Neural progenitor cell (in vitro differentiated cells): ENCODE measurements at places on chromosomes 5 and 9. TPM values are rescaled to one million over a fixed set of nuclear protein-coding genes. Genes with fewer than 3 reads are reported as not detected.

Gene NSD1
- total RNA-seq: 61.3 and 114 TPM in 2 replicates

DNA sequence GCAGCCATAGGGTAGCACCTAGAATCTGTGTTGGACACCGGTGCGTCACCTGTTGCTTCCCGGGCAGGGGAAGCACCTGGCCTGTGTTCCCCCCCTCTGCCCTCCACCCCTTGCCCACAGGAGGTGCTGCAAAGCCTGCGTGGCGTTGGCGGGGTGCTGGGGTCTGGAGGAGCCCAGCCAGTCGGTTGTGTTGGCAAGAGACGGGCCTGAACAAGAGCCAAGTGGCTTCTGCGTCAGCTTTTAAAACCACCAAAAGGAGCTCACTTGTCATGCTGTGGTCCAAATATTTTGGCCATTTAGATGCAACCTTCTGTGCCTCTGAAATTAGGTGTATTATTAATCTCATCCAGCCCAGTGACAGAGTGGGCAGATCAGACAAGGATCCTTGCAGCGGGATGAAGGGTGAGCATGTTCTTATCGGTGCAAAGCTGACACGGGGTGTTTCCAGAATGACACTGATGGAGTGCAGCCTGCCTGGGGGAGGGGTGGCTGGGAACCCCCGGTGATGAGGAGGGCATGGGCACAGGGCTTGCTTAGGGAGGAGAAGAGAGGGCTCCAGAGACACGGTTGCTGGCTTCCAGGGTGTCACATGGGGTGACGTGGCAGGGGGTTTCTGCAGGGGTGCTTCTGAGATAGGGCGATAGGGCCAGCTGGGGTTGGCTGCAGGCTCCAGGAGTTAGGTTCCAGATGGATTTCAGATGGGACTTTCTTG is 9.7 kb upstream of the RXRA start:
- no peaks in the 10 kb centered on the region for H3K27me3 ChIP-seq
- H3K4me1 ChIP-seq: peaks cover 41% of the 10 kb centered on the region
- no peak overlapping the region for H3K27ac ChIP-seq
- no peaks in the 10 kb centered on the region for H3K36me3 ChIP-seq

DNA sequence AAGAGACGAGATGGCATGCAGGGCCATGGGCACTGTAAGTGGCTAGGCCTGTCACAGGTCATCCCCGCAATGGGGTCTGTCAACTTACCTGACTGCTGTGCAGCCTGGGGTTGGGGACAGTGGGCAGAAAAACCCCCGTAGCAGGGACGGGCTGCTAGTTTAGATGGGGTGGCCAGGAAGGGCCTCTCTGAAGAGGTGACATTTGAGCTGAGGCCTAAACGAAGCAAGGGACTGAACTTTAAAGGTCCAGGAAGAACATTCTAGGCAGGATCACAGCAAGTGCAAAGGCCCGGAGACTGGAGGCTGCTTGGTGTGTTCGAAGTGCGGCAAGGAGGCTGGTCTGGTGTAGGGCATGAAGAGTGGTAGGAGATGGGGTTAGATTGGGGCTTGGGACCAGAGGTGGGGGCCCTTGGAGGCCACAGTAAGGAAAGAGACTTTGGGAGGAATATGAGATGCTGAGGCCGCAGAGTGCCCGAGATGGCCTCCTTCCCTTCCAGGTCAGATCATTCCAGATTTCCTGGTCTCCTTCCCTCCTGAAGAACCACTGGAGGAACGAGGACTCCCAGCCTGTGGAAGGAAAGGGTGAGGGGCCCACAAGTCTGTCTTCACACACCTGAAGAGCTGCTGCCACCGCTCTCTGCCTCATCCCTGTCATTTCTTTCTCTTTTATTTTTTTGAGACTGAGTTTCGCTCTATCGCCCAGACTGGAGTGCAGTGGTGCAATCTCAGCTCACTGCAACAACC is 37.9 kb upstream of the SH3PXD2B start:
- H3K27ac ChIP-seq: no peak overlapping the region
- H3K36me3 ChIP-seq: no peaks in the 10 kb centered on the region
- no peaks in the 10 kb centered on the region for H3K4me1 ChIP-seq
- no peak for DNase-seq
- no peaks in the 10 kb centered on the region for H3K27me3 ChIP-seq

DNA sequence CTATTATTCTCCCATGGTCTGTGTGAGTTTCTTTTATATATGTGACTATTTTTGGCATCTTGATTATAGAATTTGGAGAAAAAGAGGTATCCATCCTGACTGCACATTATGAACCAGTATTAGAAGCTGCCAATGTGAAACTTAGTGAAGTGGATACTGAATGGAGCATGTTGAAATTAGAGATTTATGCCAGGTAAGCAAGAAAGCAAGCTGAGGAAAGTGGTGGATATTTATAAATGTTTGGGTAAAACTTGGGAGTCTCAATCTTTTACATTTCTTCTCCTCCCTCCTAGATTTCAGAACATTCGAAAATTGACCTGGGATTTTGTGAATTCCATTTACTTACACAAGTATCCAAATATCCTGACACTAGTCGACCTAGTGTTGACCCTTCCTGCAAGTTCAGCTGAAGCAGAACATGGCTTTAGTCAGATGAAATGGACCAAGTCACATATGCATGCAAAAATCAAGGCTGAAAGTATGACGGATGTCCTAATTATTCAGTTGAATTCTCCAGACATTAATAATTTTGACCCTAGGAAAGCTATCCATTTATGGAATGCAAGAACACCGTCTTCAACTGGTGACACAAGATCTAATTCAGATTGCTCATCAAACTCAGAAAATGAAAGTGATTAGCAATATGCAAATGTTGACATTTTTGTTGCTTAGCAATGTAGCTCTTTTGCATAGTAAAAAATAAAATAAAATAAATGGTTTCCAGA is 66.8 kb upstream of the IL7R start:
- DNase-seq: no peak
- H3K36me3 ChIP-seq: no peaks in the 10 kb centered on the region
- H3K27ac ChIP-seq: no peak overlapping the region
- no peaks in the 10 kb centered on the region for H3K27me3 ChIP-seq

Gene TMED9
- 30.9 and 49.0 TPM in 2 replicates for total RNA-seq
